ENCODE measurements at places on chromosomes 2 and 18. TPM values are rescaled to one million over a fixed set of nuclear protein-coding genes. Genes with fewer than 3 reads are reported as not detected.

Gene STK17B
- 15.8 TPM for total RNA-seq

Gene KHK
- 5.5 TPM for total RNA-seq

Gene LBH
- total RNA-seq: 33.9 TPM

Gene KLHL41
- total RNA-seq: 0.07 TPM

Gene SLC5A7
- not detected for total RNA-seq

Gene HOXD4
- 28.0 TPM for total RNA-seq

Gene SP110
- 11.7 TPM for total RNA-seq

Gene ANKRD29
- total RNA-seq: 1.2 TPM

Gene XIRP2
- total RNA-seq: not detected
